ENCODE measurements at places on chromosomes 1 and 21.

DNA sequence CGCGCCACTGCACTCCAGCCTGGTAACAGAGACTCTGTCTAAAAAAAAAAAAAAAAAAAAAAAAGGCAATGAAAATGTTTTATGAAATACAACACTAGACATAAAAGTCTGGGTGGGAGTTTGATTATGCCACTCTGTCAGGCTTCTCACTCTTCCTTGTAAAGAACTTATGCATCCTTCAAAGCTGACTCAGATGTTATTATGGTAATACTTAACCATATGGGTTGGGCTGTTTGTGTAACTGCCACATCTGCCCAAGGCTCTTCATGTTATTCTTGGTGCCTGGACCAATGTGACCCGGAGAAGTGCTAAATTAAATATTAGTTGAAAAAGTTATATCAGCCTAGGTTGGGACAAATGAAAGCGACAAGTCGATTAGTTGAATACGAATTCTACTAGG is 23.8 kb downstream of the FAM89A start:
- DNase-seq = no peak

DNA sequence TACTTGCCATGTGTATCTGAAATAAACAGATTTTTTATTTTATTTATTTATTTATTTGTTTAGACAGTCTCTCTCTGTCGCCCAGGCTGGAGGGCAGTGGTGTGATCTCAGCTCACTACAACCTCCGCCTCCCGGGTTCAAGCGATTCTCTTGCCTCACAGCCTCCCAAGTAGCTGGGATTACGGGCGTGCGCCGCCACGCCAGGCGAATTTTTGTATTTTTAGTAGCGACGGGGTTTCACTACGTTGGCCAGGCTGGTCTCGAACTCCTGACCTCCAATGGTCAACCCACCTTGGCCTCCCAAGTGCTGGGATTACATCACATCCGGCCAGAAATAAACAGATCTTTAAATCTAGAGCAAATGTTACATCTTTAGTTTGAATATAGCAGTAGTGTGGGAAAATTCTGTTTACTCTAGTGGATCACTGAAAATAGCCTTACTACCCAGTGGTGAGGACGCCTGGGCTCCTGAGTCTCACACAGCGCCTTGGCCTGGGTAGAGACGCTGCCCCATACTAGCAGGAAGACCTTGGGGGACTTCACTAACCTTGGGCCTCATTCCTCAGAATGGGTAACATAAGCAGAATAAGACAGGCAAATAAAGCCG is 709 bp downstream of the GART start:
- DNase-seq = no peak

DNA sequence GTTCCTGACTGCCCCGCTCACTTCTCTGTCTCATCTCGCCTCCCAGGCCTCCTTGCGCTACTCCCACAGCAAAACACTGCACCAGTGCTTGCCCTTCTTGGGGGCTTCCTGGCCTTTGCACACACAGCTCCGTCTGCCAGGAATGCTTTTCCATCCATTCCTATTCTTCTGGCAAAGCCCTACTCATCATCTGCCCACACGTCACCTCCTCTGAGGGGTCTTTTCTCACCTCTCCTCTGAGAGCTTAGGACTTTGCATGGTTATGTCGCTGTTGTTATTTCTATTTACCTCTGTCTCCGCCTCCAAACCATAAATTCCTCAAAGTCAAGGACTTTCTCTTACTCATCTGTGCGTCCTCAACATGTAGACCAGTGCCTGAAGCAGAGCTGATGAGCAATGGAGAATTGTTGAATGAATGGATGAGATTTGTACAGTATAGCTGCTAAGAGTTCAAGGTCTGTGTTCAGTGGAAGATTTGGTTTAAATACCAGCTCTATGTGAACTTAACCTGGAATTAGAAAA is 26.4 kb upstream of the BTG2 start:
- DNase-seq = no peak

DNA sequence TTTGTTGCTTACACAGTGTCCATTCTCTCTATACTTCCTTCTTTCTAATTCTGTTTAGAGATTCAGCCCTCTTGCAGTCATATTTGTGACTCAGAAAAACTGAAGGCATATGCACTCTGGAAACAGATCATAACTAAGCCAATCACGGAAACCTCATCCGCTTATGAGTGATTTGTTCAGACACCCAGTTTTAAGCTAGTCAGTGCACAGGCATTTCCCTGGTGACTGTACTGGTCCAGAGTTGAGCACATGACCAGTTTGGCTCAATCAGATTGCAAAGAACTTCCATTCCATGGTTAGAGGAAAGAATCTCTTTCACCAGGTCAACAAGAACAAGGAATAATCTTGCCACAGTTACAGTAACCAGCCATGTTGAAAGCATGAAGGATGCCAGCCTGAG is 69.2 kb upstream of the SGIP1 start:
- DNase-seq = no peak

DNA sequence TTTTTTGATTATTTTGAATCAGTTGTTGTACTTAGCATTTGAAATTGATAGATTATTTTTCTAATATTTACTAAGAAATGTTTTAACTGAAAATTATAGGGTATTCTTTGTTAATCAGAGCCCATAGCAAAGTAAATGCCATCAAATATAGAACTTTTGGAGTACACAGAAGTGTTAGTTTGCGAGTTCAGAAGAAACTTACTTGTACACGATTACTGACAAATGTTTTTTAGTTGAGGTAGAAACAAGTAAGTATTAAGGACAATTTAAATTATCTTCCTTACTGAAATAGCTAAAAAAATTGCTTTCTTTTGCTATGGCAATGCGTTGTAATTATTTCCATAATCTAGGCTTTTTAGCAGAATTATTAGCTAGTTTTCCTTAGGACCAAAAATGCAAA is 692.2 kb downstream of the USP25 start:
- DNase-seq = no peak

DNA sequence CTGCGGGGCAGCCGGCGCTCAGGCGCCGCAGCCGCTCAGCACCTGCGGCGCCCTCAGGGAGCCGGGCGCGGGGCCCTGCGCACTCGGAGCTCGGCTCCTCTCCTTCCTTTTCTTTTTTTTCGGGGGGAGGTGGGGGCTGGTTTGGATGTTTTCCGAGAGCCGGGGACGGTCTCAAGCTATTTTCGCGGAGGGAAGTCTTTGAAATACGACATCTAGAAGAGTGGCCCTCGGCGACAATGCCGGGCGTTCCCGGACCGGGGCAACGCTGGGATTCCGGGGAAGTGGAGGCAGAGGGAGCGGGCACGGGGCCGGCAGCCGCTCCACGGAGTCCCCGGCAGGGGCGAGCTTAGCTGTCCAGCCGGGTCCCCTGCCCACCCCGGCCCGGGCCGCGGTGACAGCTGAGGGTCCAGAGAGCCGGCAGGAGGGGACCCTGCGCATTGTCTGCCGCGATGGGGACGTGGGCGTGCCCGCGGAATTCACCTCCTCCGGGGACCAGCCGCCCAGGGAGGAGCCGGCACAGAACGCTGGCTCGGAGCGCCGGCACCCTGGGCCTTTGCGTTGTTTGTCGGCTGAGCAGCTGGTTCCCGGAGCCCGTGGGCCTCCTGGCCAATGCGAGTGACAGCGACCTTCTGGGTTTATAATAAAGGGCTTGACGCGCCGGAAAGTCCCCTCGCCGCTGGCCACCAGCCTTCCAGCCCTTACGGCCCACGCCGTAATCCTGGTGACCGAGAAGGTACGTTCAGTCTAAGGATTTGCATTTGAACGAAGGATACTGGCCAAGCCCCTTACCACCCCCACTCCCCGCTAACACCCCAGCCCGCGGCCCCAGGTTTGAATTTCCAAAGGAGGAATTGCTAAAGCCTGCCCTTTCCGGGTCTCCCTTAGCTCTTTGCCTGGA is 582 bp downstream of the SLC37A1 start:
- peak; percentile 55 for DNase-seq

GRCh38 chr1:233470741-233471499 is 143.0 kb upstream of the KCNK1 start:
- DNase-seq = no peak

- DNase-seq = no peak
Measured at GRCh38 chr1:93814795-93815340, 64.1 kb downstream of the DNTTIP2 start.

DNA sequence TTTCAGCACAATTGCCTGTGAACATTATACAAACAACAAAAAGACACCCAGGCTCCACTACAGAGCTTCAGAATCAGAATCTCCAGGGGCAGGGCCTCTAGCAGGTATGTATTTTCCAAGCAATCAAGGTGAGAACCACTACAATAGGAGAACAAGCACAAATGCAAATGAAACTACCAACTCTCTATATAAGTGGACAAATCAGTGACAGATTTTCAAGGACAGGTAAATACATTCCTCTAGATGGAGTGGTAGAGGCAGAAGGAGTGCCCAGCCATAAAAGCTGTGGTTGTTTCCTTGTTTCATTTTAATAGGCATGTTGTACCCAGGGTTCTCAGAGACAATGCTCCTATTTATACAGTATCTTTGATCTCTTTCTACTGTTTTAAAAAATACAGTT is 20.1 kb upstream of the CCDC17 start:
- no peak for DNase-seq

- DNase-seq = no peak
Measured at GRCh38 chr1:242185731-242186130, 186.8 kb upstream of the MAP1LC3C start.

All from effector memory CD8-positive, alpha-beta T cell (primary cell).